Fibroblast of the conjunctiva (primary cell): ENCODE measurements at places on chromosomes 13 and 19.

DNA sequence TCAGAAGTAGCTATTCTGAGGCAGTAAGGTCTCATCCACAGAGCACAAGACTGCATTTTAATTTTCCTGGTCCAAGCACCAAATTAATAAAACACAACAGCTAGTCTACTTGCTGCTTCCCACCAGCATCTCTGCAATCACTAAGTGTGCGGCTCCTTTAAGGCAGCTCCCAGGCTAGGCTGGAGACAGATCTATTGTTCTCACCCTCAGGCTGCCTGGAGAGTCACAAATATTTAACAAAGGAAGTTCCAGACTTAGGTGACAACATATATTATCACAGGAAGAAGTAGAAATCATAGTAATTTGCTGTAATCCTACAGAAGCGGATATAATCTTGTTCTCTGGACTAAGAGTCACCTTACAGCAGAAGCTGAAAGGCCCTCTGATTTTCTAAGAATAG lies 2.2 kb upstream of the EID2 start:
- no peak for DNase-seq

- no peak for DNase-seq
Observed at GRCh38 chr13:60211548-60211947, 47.8 kb upstream of the DIAPH3 start.

DNA sequence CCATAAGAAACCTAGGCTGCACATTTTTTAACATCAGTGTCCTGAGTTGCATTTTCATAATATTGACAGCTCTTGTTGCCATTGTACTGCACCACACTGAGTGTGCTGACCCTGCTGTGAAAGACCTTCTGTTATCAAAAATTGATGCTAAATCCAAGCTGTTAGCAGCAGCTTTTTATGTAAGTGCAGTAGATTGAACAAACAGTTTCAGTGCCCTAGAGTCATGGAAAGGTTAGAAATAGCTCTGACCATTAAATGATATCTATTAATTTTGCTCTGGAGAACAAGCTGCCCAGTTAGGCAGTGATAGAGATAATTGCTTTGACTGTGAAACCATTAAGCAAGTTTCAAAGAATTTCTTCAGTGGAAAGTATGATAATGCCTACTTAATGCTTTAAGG lies 1289.2 kb upstream of the PCDH20 start:
- DNase-seq, result no peak

- DNase-seq, result no peak
Observed at GRCh38 chr13:80157261-80157932, 183.5 kb downstream of the SPRY2 start.

- peak; percentile 76 for DNase-seq
Observed at GRCh38 chr19:43503501-43504425, 783 bp downstream of the PHLDB3 start.

- peak; percentile 43 for DNase-seq
Observed at GRCh38 chr13:113205428-113205931, 3.0 kb downstream of the PCID2 start.

- DNase-seq, result no peak
Observed at GRCh38 chr13:26021516-26021915, 30.3 kb downstream of the SHISA2 start.

DNA sequence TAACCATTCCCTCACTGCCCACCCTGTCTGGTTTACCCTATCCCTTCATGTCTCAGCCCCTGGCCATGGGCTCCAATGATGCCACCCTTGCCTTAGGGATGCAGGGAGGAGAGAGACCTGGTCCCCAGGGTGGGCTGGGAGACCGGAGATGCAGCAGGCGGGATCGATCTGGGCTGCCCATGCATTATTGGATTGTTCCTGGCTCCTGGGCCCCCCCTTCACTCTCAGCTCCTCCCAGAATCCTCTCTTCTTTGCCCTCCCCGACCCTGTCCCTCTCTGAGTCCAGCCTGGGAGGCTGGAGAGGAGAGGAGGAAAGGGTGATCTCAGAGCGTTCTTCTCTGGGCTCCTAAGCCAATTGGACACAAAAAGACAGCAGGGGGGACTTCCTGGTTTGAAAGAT lies 5.8 kb downstream of the KASH5 start:
- DNase-seq, result no peak

DNA sequence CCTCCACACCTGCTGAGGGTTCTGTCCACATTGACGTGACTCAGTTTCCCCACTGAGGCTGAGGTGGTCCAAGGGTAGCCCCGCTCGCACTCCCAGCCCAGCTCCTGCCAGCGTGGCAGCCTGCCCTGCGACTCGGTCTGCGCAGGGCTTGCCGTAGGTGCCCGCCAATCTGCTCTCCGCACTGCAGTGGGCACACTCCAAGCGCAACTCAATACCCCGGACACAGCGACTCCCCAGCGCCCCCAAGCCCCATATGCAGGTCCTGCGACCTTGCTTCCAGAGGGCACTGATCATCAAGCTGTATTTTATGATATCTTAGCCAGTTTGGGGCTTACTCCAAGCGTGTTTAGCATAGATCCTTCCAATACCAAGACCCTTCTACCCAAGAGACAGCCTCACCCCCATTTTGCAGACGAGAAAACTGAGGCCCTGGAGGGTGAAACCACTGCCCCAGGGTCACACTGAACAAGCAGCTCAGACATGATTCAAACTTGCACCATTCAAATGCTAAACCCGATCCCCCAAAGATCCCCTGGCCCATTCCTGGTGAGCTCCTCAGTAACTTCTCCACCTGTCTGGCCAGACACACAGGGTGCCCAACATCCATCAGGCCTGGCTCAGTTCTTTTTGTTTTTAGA lies 13.5 kb downstream of the PTPRS start:
- no peak for DNase-seq

- no peak for DNase-seq
Observed at GRCh38 chr19:46951171-46951986, 68.3 kb upstream of the NPAS1 start.

DNA sequence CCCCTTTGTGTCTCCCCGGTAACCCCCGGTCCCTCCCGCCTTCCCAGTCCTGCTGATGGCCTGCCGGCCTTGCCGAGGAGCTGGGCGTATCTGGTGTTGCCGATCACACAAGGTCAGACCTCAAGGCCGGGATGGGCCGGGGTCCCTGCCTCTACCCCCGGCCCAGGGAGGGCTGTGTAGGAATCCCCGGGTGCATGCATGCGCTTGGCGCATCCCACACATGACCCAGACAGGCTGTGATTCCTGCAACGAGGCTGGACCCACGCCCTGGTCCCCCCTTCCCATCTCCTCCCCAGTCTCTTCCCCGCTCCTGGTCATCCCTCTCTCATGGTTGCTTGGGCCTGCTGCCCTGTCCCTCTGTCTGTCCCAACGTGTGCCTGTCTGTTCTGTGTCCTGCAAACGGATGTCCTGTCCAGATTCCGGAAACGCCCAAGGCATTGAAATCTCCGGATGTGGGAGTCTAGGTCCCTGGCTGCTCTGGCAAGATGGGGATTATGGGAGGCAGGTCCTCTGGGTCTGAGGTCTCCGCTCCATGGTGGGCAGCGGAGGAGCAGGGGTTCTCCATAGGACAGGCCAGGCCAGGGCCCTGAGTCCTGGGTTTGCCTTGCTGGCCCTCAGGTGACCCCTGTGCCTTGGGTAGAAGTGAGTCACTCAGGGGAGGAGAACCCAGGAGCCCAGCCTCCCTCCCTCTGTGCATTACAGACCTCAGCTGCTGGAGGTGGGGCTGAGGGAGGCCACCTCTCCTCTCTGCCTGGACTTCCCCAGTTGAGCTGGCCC lies 1.6 kb downstream of the PKN1 start:
- peak; percentile 53 for DNase-seq

DNA sequence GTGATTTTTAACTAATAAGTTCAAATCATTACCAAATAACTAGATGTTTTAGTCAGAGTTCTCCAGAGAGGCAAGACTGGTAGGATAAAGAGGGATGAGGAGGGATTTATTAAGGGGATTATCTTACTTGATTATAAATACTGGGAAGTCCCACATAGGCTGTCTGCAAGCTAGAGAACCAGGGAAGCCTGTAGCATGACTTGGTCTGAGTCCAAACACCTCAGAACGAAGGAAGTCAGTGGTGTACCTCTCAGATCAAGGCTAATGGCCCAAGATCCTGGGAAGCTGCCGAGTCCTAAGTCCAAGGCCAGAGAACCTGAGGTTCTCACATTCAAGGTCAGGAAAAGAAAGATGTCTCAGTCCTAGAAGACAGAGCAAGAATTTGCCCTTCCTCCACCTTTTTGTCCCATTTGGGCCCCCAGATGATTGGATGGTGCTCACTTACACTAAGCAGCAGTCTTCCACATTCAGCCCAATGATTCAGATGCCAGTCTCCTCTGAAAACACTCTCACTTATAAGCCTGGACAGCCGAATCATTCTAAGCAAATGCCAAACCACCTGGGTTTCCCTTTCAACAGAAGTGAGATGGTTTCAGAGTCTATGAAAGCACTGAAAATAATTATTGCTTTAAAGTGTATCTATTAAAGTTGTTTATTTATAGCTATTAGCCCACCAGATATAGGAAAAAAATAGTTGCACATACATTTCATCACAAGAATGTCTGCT lies 1599.2 kb downstream of the OLFM4 start:
- no peak for DNase-seq

DNA sequence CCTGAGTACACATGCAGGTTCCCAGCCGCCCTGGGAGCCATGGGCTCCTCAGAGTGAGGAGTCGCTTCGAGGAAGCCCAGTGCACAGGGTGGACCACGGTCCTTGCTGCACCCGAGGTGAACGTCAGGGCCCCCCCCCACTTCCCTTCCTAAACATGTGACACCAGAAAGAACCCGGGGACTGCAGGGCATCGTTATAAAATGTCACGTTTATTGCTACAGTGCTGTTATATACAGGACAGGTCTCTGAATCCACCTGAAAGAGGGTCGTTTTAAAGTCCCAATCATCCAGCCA lies 3.8 kb upstream of the UQCR11 start:
- DNase-seq, result no peak

DNA sequence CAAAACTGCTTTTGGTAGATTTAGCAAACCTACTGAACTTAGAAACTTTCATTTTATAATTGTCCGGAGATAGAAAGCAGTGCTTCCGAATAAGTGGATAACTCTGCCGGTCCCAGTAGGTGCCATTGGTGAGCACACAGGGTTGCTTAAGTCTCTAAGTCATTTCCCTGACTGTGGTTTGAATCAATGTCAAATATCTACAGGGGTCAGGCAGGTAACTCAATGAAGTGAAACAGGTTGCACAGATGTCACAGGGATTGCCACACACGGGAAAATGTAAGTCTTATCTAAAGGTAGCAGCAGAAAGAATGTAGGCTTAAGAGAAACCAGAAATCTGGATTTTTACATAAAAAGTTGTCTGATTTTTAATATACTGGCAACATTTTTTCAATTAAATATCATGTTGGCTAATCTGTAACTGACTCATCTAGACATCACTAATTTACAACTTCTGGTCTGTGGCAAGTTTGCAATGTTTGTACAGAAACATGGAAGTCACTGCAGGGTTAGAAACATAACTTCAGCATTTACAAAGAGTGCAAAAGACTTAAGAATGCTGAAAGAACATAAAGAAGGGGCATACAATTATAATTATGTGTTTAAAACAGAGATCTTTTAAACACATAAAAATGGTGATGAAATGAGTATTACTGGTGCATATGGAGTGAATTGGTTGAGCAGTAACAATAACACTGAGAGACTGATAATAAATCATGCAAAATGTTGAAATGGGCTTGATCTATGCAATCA lies 14.3 kb upstream of the LRRC63 start:
- no peak for DNase-seq

- no peak for DNase-seq
Observed at GRCh38 chr13:33509642-33510229, 224.2 kb upstream of the STARD13 start.

DNA sequence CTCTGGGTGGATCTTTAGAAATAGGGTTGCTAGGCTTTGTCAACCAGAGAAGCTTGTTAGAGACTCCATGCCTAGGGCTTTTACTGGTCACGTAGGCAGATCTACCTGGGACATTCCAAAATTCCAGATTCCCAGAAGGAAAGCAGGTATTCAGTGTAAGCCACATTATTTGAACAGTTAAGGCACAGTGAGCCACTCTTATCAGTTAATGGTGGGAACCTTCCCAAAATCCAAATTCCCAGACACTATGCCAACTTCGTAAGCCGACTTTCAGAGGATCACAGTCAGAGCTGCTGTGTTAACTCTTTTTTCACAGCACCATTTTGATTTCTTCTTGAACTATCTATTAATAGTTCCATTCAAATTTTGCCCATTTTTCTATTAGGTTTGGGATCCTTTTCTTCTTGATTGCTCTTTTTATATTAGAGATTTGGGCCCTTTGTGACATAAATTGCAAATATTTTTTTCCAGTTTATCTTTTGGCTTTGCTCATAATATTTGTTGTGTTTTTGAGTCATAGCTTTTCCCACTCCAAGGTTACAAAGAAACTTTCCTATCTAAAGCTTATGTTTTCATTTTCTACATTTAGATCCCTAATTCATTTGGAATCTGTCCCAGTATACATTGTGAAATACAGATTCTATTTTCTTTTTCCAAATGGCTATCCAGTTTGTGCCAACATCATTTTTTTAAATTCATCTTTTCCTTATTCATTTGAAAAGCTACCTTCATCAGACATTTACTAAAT lies 77.3 kb downstream of the DHRS12 start:
- DNase-seq, result peak; percentile 82

DNA sequence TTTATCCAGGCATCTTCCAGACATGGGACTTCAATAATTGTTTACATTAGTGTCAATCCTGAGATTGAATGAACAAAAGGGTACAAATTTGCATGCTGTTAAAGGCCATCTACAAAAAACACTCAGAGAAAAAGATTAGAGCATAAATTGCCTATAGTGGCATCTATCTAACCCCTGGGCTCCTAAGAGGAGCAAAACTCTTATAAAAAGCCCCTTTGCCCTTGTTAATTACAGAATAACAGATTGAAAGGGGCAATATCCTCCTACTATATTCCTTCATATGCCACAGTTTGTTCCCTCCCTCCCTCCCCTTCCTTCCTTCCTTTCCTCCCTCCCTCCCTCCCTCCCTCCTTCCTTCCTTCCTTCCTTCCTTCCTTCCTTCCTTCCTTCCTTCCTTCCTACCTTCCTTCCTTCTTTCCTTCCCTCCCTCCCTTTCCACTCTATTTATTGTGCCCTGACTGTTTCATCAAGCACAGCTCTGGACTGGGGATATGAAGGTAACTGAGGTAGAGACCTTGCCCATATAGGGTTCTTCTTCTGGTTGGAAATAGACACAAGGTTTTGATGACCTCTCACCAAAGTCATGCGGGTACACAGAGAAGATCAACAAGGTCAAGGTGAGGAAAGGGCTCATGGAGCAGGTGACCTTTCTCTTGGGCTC lies 49.5 kb downstream of the PCDH8 start:
- DNase-seq, result no peak
